ENCODE measurements at places on chromosomes 6 and 20. TPM values are rescaled to one million over a fixed set of nuclear protein-coding genes. Genes with fewer than 3 reads are reported as not detected.

HLA-DOB gene
- 3.1 TPM for total RNA-seq

GRCh38 chr6:10578723-10579122 lies 57.6 kb downstream of the GCNT2 start:
- no peak for DNase-seq

- no peak for DNase-seq
Measured at GRCh38 chr20:957544-957943, 41.4 kb upstream of the ANGPT4 start.

GRCh38 chr20:39516964-39517363 lies 554.8 kb downstream of the DHX35 start:
- no peak for DNase-seq

DNA sequence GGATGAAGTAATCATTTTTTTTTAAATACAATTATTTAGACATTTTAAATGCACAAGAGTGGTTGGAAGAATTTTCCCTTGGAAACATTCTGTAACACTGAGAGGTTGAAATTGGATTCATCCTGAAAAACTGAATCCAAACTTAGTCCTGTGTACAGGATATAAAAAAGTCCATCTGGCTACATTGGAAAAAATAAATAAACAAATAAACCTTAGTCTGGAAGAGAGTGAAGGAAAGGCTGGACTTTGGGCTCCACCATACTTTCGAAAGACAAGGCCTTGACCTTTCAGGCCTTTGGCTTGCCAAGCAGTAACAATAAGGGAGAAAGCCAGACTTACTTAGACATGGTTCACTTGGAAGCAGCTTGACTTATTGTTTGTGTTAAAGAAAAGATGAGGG lies 664.3 kb downstream of the TENT5A start:
- no peak for DNase-seq

GRCh38 chr6:43428874-43429273 lies 1.5 kb downstream of the ABCC10 start:
- no peak for DNase-seq

NCOA3 gene
- total RNA-seq, result 71.3 TPM

TMEM200A gene
- total RNA-seq, result 1.3 TPM

- no peak for DNase-seq
Measured at GRCh38 chr6:150068151-150068550, 770 bp downstream of the ULBP3 start.

GHRH gene
- total RNA-seq, result not detected

- no peak for DNase-seq
Measured at GRCh38 chr20:37981568-37981967, 51.7 kb downstream of the TTI1 start.

- DNase-seq, result no peak
Measured at GRCh38 chr20:51577432-51578144, 35.1 kb upstream of the NFATC2 start.

GRCh38 chr6:33693186-33694105 lies 18.1 kb downstream of the UQCC2 start:
- DNase-seq, result no peak

LHFPL5 gene
- total RNA-seq, result not detected

RBM24 gene
- not detected for total RNA-seq

DNA sequence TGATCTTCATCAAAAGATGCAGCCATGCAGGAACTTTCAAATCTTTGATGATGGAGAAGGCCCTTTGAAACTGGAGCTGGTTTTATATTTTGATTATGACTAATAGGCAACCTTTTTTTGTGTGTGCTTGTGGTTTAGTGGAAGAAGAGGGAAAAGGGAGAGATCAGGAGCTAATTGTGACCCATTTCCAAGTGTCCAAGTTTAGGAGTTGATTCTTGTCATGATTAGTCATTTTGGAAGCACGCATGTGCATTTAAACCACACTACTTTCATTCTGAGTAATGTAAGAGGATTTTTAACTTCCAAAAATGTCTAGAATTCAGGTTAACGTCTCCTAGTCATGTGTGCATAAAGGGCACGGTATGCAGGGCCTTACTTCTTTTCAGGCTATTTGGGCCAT lies 3.5 kb downstream of the FOXO3 start:
- no peak for DNase-seq

DNA sequence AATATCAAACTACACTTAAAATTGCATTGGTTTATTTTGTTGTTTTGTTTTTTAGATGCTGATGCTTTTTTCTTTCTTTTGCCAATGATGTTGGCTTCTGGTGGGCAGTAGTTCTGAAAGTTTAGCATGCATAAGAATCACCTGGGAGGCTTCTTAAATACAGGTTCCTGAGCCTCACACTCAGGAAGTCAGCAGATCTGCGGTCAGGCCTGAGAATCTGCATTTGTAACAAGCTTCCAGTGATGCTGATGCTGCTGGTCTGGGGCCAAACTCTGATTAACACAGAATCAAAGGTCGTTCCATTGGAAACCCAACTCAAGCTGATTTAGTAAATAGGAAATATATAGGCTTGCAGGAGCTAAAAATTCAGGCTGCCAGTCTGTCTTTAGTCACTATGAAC lies 412.9 kb upstream of the SPTLC3 start:
- DNase-seq, result no peak

GRCh38 chr6:136647363-136647852 lies 97.2 kb upstream of the MAP7 start:
- DNase-seq, result no peak

TREML1 gene
- not detected for total RNA-seq

RNF144B gene
- total RNA-seq, result 3.6 TPM

C6orf163 gene
- 3.2 TPM for total RNA-seq

DAAM2 gene
- total RNA-seq, result not detected

DNA sequence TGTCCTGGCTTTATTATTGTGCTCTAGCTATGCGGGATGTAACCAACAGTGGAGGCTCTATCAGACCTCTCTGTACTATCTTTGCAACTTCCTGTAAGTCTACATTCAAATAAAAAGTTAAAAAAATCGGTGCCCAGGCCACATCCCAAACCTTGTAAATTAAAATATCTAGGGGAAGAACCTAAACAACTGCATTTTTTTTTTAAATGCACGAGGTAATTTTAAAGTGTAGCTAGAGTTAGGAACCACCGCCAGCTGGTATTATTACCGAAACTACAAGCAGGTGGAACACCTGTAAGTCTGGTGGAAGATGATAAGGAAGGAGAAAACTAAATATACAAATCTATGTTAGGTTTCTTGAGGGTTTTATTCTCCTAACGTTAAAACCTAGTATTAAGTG lies 34.5 kb upstream of the ID4 start:
- DNase-seq, result no peak

- no peak for DNase-seq
Measured at GRCh38 chr6:166591961-166592520, 5.6 kb upstream of the RAMACL start.

TFAP2C gene
- total RNA-seq, result not detected

DNA sequence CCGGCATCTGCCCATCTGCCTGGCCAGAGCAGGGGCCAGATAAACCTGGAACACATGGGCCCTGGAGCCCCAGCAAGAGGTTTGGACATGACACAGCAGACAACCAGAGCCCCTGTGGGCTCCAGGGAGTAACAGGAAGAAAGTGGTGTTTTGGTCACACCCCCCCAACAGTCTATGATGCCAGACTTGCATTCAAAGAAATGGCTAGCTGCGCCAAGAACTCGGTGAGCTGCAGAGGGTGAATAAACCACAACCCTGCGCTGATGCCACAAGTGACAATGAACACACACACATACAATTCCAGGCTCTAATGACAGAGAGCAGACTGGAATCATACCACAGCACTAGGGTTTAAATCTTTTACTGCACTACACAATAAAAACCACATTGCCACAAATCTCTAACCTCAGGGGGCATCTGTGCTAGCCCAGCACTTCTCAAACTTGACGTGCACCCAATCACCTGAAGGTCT lies 34.0 kb downstream of the TRERF1 start:
- peak; percentile 54 for DNase-seq

HCK gene
- 0.61 TPM for total RNA-seq

OR2H1 gene
- total RNA-seq, result not detected

GRCh38 chr6:166354143-166354542 lies 11.8 kb upstream of the SFT2D1 start:
- DNase-seq, result no peak

GRCh38 chr6:63245909-63246308 lies 34.6 kb downstream of the FKBP1C start:
- no peak for DNase-seq

FAM210B gene
- 10.9 TPM for total RNA-seq

DNA sequence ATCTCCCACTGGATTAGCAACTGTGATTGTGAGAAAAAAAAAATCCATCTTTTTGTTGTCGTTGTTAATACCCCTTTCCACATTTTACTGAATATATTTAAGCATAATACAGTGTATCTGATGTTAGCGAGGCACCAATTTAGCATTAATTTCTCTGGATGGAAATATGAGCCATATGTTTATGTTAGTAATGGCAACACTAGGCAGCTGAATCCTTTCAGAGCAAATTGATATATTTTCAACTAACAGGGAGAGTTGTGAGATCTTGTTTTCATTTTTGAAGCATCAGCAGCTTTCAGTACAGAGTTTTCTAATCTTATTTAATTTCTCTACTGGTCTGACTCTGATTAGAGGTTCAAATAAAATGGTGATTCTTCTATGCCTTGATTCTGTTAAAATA lies 84.8 kb upstream of the HDAC2 start:
- DNase-seq, result no peak

GRCh38 chr20:7193681-7194080 lies 426.2 kb downstream of the BMP2 start:
- no peak for DNase-seq

Measured in activated naive CD8-positive, alpha-beta T cell treated with anti-CD3 and anti-CD28 coated beads, Interleukin-2, amount 10 ng/mL, durations not matched to agents 7 days and 5 days (primary cell).